NCI-H2171 treated with DMSO at 0.1 percent for 48 hours (cell line): ENCODE measurements at places on chromosomes 13 and 19.

GRCh38 chr13:44449999-44450821, 76.6 kb downstream of the SERP2 start:
- DNase-seq, result no peak

DNA sequence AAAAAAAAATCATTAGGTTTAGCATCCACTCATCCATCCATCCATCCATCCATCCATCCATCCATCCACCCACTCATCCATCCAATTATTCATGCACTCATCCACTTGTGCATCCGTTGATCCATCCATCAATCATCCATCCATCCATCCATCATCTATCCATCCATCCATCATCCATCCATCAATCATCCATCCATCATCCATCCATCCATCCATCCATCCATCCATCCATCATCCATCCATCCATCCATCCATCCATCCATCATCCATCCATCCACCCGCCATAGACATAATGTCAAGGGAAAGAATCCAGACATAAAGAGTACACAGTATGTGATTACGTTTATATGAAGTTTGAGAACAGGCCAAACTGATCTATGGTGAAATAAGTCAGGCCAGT, 9.0 kb upstream of the SELENOW start:
- no peak for DNase-seq

- peak; percentile 81 for DNase-seq
Measured at GRCh38 chr19:58538257-58539168, 5.4 kb upstream of the TRIM28 start.

- DNase-seq, result no peak
Measured at GRCh38 chr19:32336259-32337083, 8.9 kb upstream of the ZNF507 start.

- DNase-seq, result no peak
Measured at GRCh38 chr13:97119943-97120342, 102.2 kb upstream of the MBNL2 start.

GRCh38 chr19:8004723-8005513, 523 bp downstream of the ELAVL1 start:
- DNase-seq, result peak; percentile 23

GRCh38 chr13:22194106-22194805, 523.4 kb downstream of the FGF9 start:
- DNase-seq, result no peak

- DNase-seq, result no peak
Measured at GRCh38 chr13:111503376-111503775, 182.9 kb downstream of the TEX29 start.

DNA sequence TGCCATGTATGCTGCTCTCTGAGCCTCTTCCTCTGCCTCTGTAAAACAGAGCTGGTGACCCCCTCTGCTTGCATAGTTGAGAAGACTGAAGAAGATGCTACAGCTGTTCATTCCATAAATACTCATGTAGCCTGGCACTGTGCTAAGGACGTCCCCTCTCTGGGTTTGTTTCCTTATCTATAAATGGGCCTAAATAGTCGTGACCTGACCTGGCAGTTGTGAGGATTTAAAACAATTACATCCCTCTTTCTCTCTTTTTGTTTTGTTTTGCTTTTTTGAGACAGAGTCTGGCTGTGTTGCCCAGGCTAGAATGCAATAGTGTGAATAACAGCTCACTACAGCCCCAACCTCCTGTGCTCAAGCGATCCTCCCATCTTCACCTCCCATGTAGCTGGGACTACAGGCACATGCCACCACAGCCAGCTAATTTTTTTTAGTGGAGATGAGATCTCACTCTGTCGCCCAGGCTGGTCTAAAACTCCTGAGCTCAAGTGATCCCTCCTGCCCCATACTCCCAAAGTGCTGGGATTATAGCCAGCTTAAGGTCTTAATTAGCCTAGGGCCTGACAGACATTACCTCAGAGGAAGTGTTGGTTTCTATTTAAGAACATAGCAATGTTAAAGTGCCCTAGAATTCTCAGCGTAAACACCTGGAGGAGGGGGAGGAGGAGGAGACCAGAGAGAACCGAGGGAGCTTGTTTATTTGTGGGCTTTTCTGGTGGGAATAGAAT, 4.6 kb downstream of the WDR62 start:
- no peak for DNase-seq

DNA sequence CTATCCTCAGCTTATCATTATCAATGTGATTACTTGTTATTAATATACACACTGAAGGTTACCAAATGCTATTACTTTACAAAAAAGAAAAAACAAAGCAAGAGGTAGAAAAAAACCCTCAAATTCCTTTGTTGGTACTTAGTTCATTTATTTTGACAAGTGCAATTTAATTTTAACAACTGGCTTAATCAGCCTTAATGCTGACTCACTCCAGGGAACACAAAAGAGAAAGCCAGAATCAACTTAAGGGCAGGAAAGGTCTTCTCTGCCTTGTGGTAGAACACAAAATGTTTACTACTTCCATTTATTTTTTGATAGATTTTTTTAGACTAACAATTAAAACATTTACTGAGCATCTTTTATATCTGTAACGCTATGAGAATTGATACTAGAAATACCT, 417.1 kb downstream of the PCDH17 start:
- DNase-seq, result no peak

- no peak for DNase-seq
Measured at GRCh38 chr13:101649488-101650126, 197.1 kb downstream of the ITGBL1 start.
